ENCODE measurements at places on chromosomes 7 and 10.

GRCh38 chr7:155097338-155097737 lies 27.2 kb downstream of the HTR5A start:
- no peak for DNase-seq

DNA sequence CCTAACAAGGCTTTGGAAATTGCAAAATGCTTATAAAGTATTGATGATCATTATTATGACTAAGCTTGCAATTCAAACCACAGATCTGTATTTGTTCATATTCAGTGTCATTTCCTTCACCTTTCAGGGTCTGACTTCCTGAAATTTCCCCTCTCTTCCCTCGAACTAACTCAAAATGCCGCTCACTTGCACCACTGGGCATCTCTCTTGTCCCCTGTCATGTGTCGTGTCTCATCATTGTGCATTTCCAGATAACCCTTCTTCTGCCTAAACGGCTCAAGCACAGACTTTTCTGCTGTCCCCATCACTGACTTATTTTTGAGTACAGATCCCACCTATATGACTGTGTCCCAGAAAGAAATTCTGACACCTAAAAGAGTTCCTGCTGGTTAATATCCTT lies 41.0 kb upstream of the CELF2 start:
- no peak for DNase-seq

- DNase-seq, result no peak
These were observed 9.2 kb downstream of the TLX1 start for GRCh38 chr10:101140084-101140949.

- DNase-seq, result no peak
These were observed 4.4 kb upstream of the CUZD1 start for GRCh38 chr10:122849900-122850605.

DNA sequence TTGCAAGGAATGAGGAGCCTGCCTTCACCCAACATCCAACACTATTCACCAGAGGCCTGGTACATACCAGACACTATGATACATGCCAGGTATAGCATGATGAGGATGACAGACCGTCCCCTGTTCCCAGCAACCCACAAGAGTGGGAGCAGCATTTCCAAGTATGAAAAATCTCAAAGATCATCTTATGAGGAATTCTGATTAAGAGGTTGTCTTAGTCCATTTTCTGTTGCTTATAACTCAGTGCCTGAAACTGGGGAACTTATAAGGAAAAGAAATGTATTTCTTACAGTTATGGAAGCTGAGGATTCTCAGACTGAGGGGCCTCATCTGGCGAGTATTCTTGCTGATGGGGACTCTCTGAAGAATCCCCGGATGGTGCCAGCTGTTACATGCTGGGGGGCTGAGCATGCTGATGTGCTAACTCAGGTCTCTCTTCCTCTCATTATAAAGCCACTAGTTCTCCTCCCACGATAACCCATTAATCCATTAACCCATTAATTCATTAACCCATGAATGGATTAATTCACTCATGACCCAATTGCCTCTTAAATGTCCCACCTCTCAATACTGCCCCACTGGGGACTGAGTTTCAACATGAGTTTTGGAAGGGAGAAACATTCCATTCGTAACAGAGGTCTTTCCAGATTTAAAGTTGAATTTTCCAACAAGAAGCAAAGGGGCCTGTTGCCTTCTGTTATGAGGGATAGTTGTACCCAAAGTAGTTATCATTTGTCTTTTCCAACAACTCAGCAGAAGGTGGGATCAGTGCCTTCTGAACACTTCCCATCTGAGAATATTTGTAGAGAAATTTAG lies 173.9 kb downstream of the HERPUD2 start:
- DNase-seq, result no peak

DNA sequence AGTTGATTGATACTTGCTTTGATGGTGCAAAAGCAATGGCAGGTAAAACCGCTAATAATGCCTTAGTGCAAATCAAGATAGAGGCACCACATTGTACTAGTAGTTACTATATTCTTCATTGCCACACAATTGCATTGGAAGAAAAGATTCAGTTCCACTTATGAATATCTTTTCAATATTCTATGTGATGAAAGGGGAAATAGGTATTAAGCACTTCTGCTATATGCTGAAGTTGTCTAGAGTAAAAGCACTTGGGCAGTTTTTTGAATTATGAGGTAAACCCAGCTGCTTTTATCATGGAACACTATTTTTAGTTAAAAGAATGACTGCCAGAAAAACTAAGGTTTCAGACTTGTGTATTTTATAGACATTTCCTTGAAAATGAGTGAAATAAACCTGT lies 15.5 kb downstream of the ENTPD7 start:
- DNase-seq, result no peak

DNA sequence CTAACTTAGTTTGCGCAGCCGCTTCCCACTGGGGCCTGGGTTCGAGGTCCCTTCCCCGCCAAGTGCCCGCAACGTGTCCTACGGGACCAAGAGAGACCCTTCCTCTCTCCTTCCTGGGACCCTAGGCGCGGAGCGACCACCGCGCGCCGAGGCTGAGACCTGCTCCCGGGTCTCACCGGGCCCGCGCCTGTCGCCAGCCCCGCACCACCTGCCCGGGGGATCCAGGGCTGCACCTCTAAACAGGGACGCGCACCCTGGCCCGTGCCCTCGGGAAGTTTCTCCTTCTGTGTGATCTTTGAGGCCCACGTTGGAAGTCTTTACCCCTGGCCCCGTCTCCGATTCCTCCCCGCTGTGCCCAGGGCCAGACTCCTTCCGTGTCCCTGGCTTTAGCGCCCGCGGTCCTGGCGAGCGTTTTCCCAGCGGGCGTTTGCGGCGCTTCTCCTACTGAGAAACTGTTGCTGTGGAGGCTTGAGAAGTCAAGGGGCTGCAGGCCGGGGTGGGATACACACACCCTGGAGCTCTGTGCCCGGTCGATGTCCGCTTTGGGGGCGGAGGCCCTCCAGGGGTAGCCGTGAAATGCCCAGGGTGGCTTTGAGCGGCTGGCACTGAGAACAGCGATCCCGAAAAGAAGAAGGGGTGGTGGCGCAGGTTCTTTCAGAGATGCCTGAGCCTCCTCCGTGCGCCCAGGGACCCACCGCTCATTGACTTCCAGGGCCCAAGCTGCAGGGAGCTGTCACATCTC lies 575 bp downstream of the PLPP4 start:
- DNase-seq, result no peak

GRCh38 chr10:111017098-111017497 lies 59.7 kb upstream of the ADRA2A start:
- no peak for DNase-seq

DNA sequence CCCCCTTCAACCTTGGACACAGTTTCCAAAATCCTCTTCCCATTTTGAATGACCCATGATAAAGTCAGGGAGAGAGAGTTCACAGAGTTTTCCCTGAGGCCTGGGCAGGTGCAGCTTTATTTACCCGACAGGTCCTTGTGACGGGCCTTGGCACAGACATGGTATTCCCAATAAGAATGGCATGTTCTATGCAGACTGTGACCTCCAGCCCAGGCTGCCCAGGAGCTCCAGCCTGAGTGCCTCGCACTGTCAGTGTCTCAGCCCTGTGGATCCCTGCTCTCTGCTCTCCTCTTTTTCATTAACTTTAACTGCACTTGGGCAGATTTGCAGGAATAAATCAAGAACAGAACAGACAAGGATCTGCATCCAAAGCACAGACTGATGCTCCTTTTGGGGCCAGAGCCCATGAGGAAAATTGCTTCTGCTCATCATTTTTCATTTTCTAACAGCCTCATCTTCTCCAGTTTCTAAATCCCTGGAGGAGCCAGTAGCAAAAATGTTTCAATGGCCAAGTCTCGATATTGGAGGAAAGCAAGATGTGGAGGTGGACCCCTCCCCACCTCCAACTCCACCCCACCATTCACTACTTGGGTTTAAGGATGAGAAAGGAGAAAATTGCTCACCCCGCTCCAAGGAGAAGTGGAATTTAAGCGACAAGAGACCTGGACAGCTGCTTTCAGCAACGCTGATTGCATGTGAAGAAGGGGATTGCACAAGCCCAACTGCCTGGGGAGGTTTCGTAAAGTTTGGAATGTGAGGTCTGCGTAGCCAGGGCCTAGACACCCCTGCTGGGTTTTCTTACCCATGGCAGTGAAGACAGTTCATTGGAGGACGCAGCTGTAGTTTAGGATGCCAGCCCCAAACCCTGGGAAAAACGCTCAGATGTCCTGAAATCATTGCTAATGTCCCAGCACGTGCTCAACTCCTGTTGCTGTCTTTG lies 225.9 kb downstream of the WDR11 start:
- no peak for DNase-seq

DNA sequence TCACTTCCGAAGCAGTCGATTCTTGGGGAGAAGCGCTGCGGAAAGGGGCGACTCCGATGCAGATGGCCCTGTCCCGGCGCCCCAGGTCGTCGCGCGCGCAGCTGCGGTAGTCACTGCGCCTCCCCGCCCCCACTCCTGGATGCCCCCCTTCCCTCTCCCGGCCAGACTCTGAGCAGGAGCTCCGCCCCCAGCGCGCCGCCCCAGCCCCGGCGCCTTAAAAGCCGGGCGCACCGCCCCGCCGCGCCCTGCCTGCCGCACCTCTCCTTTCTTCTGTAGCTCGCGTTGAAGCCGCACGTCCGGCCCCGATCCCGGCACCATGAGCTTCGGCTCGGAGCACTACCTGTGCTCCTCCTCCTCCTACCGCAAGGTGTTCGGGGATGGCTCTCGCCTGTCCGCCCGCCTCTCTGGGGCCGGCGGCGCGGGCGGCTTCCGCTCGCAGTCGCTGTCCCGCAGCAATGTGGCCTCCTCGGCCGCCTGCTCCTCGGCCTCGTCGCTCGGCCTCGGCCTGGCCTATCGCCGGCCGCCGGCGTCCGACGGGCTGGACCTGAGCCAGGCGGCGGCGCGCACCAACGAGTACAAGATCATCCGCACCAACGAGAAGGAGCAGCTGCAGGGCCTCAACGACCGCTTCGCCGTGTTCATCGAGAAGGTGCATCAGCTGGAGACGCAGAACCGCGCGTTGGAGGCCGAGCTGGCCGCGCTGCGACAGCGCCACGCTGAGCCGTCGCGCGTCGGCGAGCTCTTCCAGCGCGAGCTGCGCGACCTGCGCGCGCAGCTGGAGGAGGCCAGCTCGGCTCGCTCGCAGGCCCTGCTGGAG lies at the start of gene INA:
INA (plus strand) TSS at position 243 of the 817 bp plus-strand sequence; CDS start at position 317, 74 bp downstream.
- no peak for DNase-seq

DNA sequence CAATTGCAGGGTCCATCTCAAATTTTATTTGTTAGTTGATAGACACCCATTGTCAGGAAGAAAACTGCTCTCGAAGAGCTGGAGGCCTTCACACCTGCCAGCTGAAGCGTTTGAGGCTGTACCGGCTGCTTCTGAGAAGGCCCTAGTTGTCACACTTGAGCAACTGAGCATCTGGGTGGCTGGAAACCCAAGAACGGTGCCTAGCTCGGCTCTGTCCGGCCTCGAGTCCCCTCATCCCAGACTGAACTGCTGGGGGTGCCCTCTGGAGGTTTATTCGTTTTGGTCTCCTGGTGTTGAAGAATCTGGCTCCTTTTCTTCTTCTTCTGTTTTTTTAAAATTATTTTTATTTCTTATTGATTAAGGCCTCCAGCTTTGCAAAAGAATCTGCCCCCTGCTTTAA lies 59.3 kb upstream of the EXOC6 start:
- DNase-seq, result no peak

- no peak for DNase-seq
These were observed 97.0 kb upstream of the SVIL start for GRCh38 chr10:29731760-29732159.

DNA sequence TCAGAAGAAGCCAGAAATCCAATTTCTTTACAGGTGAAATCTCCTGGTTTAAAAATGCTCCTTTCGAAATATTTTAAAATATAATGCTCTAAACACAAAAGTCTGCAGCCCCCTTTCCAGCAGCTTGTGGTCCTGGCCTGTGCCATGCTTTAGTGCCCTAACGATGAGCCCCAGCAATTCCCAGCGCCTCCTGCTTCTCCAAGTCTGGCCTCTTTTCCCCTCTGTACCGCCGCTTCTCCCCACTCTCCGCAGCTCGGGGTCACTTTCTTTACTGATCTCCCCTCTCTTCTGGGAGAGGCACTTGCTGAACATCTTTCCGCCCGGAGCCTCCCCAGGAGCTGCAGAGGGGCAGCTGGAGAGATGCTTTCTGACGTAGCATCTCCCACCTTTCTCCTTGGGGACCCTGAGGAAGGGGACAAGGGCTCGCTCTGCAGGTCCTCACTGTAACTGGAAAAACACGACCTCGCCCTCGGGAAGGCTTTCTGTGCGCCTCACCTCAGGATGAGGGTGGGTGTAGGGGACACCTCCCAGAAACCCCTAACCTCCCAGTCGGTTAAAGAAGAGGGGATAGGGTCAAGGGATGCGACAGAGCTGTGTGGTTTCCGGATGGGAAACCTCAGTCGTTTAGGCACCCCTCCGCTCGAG lies 565 bp upstream of the INA start:
- no peak for DNase-seq

DNA sequence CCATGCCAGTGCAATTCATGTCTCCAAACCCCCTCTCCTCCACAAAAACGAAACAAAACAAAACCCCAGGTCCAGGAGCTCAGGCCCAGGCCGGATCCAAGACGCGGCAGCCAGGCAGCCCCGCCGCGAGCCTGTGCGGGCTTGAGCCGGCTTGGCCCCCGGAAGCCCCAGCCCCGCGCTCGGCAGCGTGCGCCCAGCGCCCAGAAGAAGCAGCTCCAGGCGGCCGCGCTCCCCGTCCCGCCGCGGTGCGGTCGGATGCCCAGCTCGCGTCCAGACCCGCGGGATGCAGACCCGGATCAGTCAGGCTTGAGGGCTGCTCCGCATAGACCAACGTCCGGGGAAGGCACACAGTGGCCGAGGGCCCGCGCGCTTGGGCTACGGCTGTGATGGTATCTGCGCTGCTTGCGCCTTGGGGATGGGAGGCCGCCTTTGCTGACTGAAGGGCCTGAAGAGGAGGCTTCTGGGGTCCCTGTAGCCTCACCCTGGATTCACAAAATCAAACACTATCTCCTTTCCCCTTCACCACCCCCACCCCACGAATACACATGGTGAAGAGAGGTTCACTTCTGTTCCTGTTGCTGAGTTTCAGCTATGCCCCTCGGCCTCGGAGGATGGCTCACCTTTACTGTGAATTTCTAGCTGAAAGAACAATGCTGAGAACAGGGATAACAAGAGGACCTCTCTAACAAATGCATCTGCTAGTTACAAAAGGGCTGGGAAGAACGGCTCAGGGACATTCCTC lies 79.9 kb upstream of the EN2 start:
- DNase-seq, result no peak

DNA sequence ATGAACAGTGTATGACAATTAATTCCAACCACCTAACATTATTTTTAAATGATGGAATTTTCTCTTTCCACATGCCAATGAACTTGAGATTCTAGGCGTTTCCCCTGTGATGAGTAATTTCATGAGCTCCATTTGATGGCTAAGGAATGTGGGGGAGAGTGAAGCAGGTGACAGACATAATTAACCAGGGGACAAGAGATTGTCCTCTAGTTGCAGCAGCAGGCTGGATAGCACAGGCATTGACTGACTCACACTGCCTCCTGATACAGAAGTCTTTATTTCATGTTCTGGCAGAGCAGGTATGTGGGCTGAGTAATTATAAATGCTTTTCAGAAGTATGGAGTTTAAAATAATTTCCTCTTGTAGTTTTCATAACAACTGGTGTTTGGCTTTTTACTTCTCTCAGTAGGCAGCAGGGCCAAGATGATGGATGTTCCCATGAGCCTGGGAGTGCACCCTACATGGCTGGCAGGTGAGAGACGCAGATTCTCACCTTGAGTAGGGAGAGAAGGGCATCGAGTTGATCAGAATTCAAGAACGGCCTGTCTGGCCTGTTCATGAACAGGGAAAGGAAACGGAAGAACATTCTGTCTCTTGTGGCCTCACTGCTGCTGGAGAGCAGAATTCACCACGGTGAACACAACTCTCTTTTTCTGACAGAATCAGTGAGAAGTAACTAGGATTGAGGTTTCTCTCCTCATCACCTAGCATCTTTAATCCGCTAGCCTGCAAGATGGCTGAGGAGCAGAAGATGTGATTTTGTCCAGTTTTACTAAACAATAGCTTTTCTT lies 118.8 kb downstream of the AOAH start:
- no peak for DNase-seq

All from CD4-positive, alpha-beta T cell treated with Interleukin-15 for 4 hours (primary cell).